Common myeloid progenitor, CD34-positive (primary cell): ENCODE measurements at places on chromosomes 1 and 21.

DNA sequence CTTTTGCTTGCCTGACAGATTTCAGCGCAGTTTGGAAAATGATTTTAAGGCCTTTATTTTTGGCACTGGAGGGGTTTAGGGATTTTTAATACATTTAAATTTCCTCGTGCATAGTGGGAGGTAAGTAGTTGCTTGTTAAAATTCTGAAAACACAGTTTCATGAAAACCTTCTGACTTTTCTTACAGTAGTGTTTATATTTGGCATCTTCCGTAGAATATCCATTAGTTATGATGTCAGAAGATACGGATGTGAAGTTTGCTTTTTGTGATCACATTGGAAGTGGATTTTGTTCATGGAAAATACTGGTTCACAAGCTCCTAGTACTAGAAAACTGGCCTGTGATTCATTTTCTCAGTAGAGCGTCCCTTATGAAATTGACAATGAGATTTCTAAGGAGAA, 1.3 kb downstream of the RABGAP1L start:
- no peak for DNase-seq

GRCh38 chr1:196407358-196408051, 200.7 kb downstream of the KCNT2 start:
- DNase-seq: no peak

GRCh38 chr1:58211869-58212268, 334.7 kb downstream of the OMA1 start:
- no peak for DNase-seq

DNA sequence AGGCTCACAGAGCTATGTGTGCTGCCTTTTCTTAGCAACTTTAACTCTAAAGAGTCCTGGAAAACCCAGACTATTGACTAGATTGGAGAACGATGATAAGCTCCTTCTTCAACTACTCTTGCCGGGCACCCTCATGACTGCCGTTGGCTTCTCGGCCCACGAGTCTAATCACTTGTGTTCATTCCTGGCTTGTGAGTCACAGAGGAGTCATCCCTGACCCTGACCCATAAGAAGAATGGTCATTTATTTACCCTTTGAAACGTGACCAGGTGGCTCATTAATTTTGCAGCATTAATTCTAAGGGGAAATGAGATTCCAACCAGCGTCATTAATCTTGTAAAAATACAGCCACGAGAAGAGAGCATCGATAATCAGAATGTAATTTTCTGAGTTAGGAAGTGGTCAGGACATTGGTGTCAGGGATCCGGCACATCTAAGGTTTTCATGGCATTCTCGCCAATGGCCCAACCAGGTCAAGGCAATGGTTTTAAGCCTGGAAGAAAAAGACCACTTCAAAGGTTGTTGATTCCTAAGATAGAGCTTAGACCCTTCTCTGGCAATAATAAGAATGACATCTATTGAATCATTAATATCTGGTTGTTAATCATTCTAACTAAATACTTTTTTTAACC, 183.6 kb upstream of the RUNX1 start:
- DNase-seq: no peak

DNA sequence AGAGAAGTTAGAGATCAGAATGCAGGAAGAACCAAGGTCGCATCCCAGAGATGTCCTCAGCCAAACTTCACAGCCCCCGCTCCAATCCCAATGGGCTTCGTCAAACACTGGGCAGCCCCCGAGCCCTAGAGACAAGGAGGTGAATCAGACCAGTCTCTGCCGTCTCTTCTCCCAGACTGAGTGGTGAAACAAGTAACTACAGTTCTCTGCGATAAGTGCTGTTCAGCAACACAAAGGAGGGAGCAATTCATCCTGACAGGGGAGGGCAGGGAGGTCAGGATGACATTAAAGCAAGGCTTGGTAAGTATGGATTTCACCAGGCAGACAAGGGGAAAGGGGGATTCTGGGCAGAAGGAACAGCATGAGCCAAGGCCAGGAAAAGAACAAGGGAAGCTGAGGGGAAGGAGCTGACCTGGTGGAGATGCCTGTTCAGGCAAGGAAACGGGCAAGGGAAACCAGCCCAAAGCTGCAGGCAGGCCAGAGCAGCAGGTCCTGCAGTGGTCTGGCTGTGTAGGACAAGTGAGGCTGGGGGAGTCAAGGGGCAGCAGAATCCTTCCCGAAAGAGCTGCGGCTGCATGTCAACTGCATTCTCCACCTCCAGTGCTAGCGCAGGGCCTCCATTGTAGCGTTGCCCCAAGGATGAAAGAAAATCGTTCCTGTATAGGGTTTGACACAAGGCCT, 13.6 kb upstream of the ERI3 start:
- no peak for DNase-seq

DNA sequence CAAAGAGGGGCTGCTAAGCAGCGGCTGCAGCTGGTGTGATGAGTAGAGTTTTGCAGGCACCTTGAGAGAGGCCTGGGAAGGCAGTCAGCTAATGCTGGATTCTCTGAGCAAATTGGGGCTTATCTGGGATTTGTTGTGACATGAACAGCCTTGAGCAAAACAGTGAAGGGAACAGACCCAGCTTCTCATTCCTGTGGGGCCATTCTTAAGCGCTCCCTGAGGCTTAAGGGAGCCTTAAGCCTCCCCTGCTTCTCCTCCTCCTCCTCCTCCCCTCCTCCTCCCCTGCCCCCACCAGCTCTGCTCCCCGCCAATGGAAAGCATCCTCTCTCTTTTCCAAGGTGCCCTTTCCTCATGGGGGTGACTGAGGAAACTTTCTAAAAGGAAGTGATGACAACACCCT, 21.3 kb downstream of the HMGCS2 start:
- no peak for DNase-seq

GRCh38 chr1:84492726-84493125, 13.5 kb upstream of the SPATA1 start:
- DNase-seq: no peak

GRCh38 chr1:50447961-50448360, 24.7 kb upstream of the DMRTA2 start:
- no peak for DNase-seq

DNA sequence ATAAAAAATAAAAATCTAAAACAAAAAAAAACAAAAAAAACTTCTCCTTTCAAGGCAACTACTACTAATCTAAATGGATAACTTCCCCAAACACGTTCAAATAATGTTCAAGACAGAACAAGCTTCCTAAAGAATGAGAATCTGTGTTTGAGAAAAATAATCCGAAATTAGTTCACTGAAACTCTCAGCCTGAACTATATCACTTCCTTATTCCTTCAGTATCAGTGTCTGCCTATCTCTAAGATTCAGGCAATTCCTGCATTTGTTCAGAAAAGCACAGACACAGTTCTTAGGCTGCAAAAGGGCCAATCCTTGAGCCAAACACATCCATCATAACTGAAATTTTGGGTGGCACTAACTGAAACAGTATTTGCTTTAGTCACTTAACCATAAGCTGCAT, 22.4 kb downstream of the DSTYK start:
- no peak for DNase-seq

DNA sequence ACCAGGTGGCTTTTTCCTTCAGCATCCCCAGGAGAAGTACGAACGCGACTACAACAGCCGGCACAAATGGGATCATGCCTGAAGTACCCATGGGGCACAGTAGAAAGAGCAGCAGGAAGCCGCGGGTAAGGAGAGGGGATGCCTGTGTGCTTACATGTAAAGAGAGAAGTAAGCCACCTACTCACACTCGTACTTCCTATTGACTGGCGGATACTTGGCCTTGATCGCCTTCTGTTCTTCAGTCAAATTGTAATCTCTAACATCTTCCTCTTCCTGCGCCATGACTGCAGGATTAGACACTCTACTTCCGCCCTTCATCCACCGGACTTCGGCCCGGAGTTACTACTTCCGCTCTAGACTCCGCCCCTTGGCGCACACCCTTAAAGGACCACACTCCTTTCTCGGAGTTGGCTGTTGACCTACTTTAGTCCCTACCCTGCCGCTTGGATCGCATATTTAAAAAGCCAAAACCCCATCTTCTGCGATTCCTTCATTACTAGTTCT, at the start of gene ZBTB8OS:
TSS of gene ZBTB8OS (minus strand) at position 303 of the 504 bp plus-strand sequence. CDS start at position 282, 21 bp downstream.
- peak; percentile 97 for DNase-seq

GRCh38 chr1:32333251-32333963, 2.6 kb downstream of the MARCKSL1 start:
- no peak for DNase-seq

DNA sequence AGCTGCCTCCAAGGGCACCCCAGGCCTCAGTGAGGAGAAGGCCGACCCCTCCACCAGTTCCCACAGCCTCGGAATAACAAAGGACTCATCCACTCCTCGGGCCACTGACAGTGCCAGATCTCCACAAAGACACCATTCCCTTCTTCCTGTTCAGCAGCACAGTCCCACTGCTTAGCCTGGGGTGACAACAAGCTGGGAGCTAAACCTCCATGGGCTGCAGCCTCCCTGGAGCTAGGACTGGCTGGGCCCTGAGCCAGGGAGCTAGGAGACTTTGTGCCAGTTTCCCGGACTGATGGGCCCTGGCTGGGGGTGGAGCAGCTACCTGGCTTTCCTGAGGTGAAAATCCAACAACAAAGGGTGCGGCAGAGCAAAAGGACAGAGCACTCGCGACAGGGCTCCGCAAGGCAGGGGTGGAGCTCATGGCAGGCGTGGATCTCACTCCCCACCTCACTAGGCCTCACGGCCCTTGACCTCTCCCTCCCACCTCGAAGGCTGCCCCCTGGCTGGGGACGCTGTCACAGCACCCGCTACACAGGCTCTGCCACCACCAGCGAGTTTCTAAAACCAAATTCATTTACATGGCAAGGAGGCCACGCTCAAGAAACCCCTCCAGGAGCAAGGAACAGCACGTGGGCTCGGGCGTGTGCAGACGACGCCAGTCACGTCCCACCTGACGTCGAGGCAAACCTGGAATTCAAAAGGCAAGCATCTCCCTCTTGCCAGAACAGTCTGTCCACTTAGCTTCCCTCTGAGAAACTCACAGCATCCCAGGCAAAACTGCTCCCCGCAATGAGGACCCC, 13.8 kb downstream of the SLC35E2B start:
- peak; percentile 39 for DNase-seq

DNA sequence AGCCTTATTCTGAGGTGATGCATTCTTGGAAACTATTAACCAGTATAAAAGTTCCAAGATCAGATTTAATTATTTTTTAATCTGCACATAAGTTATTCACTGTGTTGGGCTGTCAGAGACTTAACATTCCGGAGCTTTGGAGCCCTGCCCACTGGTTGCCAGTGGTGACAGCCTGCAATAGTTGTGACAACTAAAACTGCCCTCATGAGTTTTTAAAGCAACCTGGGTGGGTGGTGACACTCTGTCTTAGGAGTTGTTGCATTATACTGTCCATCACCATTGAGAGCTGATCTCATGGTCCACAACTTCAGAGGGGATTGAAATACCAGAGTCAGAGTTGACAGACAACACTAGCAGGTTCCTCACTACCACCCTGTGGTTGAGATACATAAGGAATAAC, 653.9 kb upstream of the USP24 start:
- no peak for DNase-seq

GRCh38 chr1:30611741-30612309, 111.6 kb downstream of the MATN1 start:
- no peak for DNase-seq

DNA sequence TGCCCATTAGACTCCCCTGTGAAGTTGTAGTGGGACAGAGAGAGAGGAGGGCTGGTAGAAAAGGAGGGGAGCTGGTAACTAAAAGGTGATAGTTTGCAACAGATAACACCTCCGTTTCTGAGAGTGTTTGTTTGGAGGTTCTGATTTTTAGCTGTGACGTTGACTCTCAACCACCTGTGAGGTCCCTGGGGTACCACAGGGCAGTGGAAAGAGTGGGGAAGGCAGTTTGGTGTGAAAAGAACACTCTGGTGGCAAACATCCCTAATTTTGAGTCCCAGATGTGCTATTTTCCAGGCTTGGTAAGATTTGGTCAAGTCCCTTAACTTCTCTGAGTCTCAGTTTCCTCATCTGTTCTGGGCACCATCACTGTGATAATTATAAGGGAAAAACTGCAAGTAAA, 29.3 kb downstream of the RAB3B start:
- DNase-seq: no peak

DNA sequence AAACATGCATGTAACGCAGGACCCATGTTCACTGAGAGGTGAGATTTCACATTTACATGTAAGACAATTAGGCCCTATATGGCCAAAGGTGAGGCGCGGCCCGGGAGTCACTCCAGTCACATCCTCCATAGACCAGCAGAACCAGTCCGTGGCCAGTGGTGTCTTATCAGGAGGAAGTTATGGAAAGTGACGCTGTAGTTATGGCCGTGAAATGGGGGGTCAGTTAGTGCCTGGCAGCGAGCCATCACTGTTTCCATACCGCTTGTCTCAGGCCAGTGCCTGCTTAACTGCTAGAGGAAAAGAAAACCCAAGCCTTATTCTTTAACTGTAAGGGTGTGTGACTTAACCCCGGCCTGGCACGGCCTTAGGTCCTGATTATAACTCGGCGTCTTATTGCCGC, 6.1 kb downstream of the C1orf159 start:
- DNase-seq: no peak

- no peak for DNase-seq
Observed at GRCh38 chr1:11170102-11170501, 19.1 kb upstream of the ANGPTL7 start.

DNA sequence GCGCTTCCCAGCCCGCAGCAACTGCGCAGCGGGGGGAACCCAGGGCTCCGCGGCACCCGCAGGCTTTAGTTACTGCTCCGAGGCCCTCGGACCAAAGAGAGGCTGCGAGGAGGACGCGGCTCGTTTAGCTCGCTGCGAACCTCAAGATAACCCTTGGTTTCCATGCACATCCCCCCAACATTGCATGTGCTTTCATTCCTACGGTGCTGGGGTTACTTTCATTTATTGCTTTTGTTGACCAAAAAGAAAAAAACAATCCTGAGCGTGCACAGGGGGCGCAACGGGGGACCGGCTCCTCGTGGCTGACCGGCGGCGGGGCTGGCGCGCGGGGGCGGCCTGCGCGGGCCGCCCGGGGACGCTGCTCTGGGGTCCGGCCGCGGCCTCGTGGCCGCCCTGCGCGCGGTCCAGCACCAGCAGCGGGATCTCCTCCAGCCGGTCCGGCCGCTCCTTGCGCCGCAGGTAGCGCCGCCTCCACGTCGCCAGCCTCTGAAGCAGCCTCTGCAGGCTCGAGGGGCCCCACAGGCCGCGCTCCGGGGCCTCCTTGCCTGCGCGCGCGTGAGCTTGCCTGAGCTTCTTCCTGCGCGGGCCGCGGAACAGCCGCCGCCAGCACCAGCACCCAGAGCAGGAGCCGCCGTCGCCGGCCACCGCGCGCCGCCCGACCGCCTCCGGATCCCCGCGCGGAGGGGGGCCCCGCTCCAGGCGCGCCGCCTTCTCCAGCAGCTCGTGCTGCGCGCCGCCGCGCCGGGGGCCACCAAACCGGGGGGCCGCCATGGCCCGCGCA, 77.4 kb downstream of the DESI2 start:
- DNase-seq: peak; percentile 78
